ENCODE measurements at places on chromosomes 11 and 22. TPM values are rescaled to one million over a fixed set of nuclear protein-coding genes. Genes with fewer than 3 reads are reported as not detected.
A peak's percentile ranks its signal among the peaks of the same experiment; 100 is the strongest.

GRCh38 chr22:22022255-22022840 lies 39.8 kb upstream of the TOP3B start:
- peak overlapping the region; percentile 51 for H3K27ac ChIP-seq
- no peaks in the 10 kb centered on the region for H3K27me3 ChIP-seq
- peak; percentile 47 for DNase-seq
- peaks cover 14% of the 10 kb centered on the region for H3K4me1 ChIP-seq

DNA sequence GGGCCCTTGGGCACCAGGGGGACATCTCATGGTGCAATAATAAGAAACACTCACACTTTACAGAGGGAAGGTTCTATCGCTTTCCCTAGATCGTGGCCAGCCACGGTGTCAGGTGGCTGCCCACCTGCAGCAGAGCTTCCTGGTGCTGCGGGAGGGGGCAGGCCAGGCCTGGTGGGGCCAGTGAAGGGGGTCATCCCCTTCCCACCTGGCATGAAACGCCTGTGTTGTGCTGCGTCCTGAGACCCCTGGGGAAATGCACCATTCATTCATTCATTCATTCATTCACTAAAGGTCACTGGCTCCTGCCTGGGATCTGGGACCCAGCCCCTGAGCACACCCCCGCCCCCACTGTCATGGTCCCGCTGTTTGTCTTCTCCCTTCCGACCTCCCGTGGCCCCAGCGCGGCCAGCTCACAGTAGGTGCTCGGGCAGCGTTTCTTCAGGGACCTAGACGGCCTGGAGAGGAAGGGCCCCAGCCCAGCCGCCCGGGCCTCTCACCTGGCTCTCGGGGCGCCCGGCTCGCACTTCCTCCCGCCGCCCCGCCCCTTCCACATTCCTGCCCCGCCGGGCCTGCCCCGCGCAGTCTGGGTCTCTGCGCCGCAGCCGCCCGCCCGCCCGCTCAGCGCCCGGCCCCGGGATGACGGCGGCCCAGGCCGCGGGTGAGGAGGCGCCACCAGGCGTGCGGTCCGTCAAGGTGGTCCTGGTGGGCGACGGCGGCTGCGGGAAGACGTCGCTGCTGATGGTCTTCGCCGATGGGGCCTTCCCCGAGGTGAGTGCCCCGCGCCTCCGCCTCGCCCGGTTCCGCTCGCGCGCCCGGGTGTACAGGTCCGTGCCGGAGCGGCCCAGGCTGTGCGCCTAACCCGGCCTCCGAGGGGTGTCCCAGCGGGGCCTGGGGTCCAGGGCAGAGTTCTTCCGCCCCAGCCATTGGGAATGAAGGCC lies at the start of gene RHOD:
Gene RHOD, plus strand, starts transcription at position 581 of the 938 bp plus-strand sequence. Its CDS starts 56 bp downstream, at position 637.
- H3K27me3 ChIP-seq: peaks cover 16% of the 10 kb centered on the region
- H3K4me3 ChIP-seq: peak within 1 kb of the TSS; percentile 44
- H3K27ac ChIP-seq: peak within 1 kb of the TSS; percentile 62
- no peaks in the 10 kb centered on the region for H3K36me3 ChIP-seq

DNA sequence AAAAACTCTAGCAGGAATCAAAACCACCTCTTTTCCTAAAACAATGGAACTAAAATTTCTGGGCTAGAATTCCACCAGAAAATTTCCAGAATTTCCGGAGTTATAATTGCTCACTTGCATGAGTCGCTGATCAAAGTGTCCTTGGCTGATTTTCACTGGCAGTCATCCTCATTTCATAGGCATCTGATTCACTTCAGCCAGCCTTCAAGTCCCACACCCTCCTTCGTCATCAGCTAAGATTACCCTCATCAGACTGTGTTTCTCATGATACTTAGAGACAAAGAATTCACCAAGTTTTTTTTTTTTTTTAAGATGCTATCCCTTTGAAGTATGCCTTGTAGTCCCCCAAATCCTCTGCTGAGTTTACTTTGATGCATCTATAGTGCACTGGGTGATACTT lies 71.5 kb upstream of the RAB38 start:
- peak; percentile 16 for DNase-seq
- H3K27ac ChIP-seq: no peak overlapping the region
- no peaks in the 10 kb centered on the region for H3K4me1 ChIP-seq
- H3K4me3 ChIP-seq: no peak overlapping the region

The NFAM1 gene
- total RNA-seq: 0.62 TPM

- peak overlapping the region; percentile 85 for H3K27ac ChIP-seq
- peaks cover 43% of the 10 kb centered on the region for H3K4me1 ChIP-seq
- peak; percentile 44 for DNase-seq
- H3K27me3 ChIP-seq: peaks cover 9% of the 10 kb centered on the region
- peak overlapping the region; percentile 94 for H3K4me3 ChIP-seq
Measured at GRCh38 chr22:37808294-37808657, 542 bp downstream of the GCAT start.

DNA sequence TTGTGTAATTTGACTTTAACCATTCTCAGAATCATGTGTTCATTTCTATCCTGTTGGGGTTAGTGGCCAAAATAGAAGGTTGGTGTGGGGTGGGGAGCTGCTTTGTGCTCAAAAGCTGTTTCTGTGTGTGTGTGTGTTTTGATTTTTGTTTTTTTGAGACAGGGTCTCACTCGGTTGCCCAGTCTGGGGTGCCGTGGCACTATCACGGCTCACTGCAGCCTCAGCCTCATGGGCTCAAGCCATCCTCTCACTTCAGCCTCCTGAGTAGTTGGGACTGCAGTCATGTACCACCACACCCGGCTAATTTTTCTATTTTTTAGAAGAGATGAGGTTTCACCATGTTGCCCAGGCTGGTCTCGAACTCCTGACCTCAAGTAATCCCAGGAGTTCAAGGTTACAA lies 18.1 kb upstream of the AIFM3 start:
- no peak for DNase-seq
- H3K4me1 ChIP-seq: peaks cover 7% of the 10 kb centered on the region
- no peaks in the 10 kb centered on the region for H3K27me3 ChIP-seq
- H3K36me3 ChIP-seq: peaks cover 56% of the 10 kb centered on the region
- no peak overlapping the region for H3K4me3 ChIP-seq

DNA sequence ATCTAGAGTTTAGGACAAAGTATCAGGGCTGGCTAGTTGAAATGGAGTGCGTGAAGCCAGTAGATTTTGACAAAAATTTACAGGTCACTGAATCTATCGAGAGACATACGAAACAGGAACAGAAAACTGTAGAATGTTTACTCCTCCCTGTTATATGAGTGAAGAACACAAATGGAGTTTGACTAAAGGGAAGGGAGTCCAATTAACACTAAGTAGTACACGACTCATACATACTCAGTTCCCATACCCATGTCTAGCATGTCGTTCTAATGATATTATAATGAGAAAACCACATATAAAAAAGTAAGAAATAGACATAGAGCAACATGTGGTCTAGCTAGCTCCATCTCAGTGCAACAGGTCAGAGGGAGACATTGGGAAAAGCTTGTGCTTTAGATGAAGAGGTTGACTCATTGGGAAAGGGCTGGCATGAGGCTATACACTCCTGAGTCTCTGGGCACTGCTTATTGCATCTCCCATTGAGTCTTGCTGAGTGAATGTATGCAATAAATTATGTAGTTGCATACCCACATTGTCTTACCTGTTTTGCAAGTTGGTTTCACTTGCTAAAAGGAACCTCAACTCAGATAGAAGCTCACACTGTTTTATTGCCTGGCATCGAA lies 43.5 kb downstream of the CD44 start:
- peaks cover 11% of the 10 kb centered on the region for H3K4me1 ChIP-seq
- H3K27ac ChIP-seq: no peak overlapping the region
- H3K4me3 ChIP-seq: no peak overlapping the region

DNA sequence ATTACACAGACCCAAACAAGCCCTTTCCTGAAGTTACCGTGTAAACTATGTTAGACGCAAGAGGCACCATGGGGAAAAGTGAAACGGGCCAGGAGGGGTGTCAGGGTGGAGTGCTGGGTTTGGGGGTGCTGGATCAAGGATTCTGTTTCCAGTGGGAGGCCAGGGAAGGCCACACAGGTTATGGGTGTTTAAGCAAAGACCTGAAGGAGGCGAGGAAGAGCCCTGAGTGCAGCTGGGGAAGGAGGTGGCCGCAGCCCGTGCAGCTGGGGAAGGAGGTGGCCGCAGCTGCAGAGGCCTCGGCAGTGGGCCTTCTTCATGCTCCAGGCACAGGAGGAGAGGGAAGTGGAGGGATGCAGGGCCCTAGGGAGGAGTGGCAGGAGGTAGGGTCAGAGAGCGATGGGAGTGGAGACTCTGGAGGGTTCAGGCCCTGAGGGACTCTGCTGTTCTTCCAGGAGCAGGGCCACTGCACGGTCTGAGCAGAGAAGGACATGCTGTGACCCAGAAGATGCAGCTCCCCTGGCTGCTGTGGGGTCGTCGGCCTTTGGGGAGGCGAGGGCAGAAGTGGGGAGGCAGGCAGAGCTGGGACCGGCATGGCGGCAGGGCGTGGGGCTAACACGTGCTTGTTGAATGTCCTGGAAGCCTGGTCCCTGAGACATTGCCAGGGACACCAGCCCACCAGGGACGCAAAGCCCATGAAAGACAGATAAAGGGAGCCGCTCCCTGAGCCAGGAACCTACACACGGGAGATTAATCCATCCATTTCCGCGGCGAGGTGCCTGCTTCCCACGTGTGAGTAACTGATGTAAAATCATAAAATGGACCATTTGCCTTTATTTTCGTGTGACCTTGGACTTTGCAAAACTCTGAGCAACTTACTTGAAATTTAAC lies 1049.1 kb downstream of the BRD1 start:
- no peaks in the 10 kb centered on the region for H3K4me1 ChIP-seq
- no peak overlapping the region for H3K27ac ChIP-seq
- H3K27me3 ChIP-seq: no peaks in the 10 kb centered on the region
- H3K36me3 ChIP-seq: no peaks in the 10 kb centered on the region

The OR4A16 gene
- not detected for total RNA-seq

DNA sequence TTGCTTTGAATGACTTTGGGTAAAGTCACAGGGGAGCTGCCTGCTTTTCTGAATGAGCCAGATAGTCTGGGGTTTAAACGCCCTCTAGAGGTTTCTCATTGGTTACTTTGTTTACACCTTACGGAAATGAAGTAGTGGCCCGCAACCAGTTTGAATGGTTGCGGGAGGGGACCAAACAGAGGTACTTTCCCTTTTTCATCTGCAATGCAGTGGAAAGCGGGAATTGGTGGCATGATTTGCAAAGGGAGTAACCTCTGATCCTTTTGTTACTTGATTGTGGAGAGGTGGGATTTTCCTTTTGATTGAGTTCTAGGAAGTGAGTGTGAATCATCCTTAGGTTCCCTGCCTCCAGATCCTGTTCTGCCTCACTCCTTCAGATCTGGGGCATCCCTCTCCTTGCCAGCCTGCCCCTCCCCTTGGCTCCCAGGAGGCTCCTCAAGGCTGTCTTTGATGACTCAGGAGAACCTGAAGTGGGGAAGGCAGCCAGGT lies 15.9 kb upstream of the GLYATL1 start:
- no peaks in the 10 kb centered on the region for H3K36me3 ChIP-seq
- H3K4me3 ChIP-seq: no peak overlapping the region
- DNase-seq: no peak
- H3K4me1 ChIP-seq: peaks cover 9% of the 10 kb centered on the region
- H3K27ac ChIP-seq: no peak overlapping the region

Measured in muscle of leg (tissue), 16 donors.